Stimulated activated CD4-positive, alpha-beta T cell treated with anti-CD3 and anti-CD28 coated beads, Interleukin-15, amount 100 ng/mL, for 1 hour (primary cell): ENCODE measurements at places on chromosomes 13 and 19.
A peak's percentile ranks its signal among the peaks of the same experiment; 100 is the strongest.

GRCh38 chr19:27654266-27654990 is 1558.5 kb downstream of the UQCRFS1 start:
- DNase-seq, result no peak

GRCh38 chr19:2227415-2228156 is 8.5 kb downstream of the PLEKHJ1 start:
- DNase-seq, result no peak

DNA sequence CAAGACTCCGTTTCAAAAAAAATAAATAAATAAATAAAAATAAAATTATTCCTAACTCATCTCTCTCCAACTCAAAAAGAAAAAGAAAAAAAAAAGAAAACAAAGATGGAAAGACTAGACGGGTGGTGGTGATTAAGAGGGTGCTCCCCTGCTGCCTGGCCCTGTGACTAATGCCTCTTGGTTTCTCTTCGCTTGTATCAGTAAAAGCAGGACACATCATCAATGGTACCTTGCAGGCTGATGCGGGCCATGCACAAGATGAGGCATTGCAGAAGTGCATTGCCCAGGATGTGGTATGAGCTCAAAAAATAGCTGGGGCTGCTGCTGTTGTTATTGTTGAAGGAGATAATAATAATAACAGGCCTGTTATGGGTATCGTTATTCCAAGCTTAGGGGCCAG is 14.6 kb downstream of the ACER1 start:
- DNase-seq, result no peak

GRCh38 chr13:41788552-41788951 is 172.4 kb downstream of the VWA8 start:
- DNase-seq, result no peak

DNA sequence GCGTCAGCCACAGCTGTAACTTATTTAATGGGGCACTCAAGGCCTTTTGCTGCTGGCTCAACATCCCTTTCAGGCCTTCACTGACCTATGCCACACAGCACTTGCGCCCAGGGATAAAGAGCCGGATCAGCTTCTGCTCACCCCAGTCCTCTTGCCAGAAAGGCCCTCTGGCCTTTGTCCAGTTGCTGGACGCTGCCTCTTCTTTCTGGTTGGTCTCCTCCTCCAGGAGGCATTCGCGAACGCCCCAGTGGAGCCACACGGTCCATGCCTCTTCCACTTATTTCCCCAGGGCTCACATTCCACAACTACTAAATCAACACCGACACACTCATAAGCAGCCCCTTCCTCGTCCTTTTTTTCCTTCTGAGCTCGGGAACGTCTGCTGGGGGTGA is 3.7 kb upstream of the ZNF329 start:
- DNase-seq, result no peak

DNA sequence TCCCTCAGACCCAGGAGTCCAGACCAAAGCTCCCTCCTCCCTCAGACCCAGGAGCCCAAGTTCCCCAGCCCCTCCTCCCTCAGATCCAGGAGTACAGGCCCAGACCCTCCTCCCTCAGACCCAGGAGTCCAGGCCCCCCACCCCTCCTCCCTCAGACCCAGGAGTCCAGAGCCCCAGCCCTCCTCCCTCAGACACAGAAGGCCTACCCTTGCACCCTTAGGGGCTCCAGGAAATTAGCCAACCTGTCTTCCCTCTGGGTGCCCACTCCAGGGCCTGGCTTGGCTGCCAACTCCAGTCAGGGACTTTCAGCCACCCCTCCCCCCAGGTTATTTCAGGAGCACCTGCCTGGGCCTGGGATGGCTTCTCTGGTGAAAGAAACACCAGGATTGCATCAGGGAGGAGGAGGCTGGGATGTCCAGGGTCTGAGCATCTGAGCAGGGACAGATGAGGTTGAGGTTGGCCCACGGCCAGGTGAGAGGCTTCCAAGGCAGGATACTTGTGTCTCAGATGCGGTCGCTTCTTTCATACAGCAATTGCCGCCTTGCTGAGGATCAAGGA is at the start of gene FGF21:
Gene FGF21 (plus strand): TSS at position 441 of the 558 bp plus-strand sequence. CDS start 713 bp downstream, outside the sequence.
- no peak for DNase-seq

GRCh38 chr13:97011446-97012131 is 17.3 kb upstream of the OXGR1 start:
- DNase-seq, result no peak

DNA sequence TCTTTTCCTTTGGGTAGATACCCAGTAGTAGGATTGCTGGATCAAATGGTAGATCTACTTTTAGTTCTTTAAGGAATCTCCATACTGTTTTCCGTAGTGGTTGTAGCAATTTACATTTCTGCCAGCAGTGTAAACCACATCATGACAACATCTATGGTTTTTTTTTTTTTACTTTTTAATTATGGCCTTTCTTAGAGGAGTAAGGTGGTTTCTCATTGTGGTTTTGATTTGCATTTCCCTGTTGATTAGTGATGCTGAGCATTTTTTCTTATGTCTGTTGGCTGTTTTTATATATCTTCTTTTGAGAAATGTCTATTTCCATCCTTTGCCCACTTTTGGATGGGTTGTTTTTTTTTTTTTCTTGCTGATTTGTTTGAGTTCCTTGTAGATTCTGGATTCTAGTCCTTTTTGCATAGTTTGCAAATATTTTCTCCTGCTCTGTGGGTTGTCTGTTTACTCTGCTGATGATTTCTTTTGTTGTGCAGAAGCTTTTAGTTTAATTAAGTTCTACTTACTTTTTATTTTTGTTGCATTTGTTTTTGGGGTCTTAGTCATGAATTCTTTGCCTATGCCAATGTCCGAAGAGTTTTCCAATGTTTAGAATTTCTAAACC is 38.8 kb downstream of the TDRD3 start:
- DNase-seq, result no peak

DNA sequence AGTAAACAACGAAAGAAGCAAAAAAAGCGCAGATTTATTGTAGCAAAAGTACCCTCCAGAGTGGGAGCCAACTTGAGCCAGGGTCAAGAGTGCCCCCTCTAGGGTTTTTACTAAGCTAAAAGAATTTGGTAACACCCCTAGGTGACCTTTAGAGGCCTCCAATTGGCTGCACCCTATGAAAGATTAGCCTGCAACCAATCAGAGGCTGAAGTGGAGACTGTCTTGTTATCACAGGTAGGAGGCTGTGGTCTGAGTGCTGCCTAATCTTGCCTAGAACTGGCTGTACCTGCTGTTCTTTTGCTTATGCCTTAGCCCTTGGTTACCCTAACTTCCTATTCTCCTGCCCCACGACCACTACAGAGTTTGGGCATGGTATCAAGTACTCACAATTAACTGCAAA is 38.3 kb downstream of the ANKRD10 start:
- no peak for DNase-seq

DNA sequence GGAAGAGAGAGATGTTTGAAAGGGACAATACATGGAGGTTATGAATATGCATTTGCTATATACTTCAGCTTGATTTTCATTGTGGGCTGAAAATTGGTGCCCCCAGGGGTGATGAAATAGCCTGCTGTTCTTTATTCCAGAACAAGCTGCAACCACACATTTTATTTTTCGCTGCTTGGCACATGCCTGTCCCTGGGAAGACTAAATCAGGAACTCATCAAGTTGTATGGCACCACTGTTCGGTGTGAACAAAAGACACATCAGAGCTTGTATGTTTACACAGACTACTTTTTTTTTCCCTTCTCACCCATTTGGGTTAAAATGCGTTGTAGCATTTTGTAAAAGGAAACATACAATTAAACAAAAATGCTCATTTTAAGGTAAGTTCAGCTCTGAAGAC is 230.7 kb downstream of the NALCN start:
- DNase-seq, result no peak

DNA sequence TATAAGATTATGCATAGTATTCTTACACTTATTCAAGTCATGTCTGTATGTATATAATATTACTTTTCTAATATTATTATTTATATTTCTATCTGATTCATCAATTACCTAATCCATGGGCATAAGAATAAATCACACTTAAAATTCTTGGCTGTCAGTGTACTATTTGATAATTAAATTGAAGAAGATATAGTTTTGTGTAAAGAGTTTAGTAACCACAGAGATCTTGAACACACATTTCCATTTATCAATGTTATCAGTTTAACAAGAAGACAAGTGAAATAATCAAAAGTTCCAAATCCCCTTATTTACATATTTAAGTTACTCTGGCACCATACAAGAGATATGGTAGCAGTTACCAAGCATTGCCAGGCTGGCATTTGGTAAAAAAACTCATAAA is 244.5 kb downstream of the OXGR1 start:
- DNase-seq, result no peak

- DNase-seq, result no peak
These were observed 134.0 kb downstream of the COG6 start for GRCh38 chr13:39789451-39789850.

DNA sequence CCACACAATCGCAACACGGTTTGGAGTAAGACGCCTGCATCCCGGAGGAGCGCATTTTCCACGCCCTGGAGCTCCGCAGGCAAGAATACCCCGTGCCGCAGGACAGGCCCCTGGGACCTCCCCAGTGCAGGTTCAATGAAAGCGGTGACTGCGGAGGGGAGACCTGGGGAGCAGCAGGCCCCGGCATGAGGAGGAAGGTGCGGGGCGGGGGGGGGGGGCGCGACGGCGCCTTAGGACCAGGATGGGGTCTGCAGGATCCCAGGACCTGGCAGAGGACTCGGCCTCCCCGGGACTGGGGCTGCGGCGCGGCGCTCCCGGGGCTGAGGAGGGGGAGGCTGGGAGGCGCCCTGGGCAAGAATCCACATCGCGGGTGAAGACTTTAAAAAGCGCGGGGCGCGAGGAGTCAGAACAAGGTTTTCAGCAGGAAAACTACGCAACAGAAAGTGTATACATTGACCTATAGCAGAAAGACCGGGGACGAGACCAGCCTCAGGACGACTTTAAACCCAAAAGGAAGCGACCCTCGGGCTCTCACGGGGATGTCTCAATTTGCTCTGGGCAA is 432 bp downstream of the ZNF611 start:
- DNase-seq, result no peak

- peak; percentile 39 for DNase-seq
These were observed 73.9 kb upstream of the GPR183 start for GRCh38 chr13:99380921-99381645.

GRCh38 chr19:47330466-47330869 is 1.5 kb upstream of the C5AR2 start:
- no peak for DNase-seq

DNA sequence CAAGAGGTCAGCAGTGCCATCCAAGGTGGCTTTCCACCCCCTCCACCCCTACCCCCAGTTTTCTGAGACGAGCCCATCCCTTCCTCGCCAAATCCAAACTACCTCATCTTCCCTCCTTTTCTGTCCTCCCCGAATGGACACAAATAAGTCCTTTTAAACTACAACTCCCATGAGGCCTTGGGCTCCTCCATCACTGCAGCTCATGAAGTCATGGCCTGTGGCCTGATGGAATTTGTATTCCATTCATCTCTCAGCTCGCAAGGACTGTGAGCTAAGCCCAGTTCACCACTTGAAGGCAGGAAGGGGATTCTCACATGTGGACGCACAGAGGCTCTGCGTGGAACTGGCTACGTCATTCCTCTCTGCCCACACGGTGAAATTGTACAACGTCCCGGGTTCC is 12.5 kb downstream of the PTPRH start:
- no peak for DNase-seq

DNA sequence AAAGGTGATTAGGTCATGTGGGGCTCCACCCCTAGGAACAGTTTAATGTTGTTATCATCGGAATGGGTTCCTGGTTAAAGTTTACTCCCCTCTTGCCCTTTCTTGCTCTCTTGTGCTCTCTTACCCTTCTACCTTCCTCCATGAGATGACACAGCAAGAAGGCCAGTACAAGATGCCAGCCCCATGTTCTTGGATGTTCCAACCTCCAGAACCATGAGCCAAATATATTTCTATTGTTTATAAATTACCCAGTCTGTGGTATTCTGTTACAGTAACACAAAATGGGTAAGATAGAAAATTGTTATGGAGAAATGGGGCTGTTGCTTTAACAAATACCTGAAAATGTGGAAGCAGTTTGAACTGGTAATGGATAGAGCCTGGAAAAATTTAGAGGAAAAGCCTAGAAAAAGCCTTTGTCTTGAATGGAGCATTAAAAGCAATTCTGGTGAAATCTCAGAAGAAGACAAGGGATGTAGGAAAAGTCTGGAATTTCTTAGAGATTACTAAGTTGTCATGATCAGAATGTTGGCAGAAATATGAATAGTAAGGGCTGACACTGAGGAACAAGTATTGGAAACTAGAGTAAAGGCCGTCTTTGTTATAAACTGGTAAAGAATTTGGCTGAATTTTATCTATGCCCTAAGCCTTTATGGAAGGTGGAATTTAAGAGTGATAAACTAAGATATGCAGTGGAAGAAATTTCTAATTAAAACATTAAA is 53.5 kb upstream of the TSC22D1 start:
- DNase-seq, result no peak

DNA sequence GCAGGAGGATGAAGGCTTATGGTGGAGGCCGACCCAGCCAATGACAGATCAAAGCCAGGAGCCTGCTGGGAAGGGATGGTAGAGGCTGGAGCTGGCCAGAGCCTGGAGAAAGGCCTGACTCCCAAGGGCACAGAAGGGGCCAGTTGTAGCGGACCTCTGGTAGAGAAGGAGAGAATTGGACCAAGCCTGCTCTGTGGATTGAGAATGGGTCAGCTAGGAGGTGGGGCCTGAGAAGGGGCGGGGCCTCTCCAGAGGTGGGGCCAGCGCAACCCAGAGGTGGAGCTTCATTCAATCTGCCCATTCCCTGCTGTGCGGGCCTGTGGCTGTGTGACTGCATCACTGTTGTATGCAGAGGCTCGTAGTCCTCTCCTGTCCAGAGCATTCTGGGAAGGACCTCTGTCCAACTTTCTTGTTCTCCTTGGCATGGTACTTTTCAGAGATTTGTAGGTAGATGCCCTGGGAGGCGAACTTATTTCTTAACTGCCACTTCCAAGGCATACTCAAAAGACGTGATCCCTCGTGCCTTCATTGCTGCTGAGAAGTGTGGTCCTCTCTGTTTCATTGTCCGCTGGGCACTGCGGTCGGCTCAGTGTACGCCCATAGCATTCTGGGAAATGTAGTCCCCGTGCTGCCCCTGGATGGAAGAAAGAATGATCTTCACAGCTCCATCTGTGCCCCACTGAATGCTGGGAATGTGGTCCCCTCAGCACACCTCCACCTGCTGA is 6.7 kb downstream of the GRIN2D start:
- DNase-seq, result peak; percentile 22

DNA sequence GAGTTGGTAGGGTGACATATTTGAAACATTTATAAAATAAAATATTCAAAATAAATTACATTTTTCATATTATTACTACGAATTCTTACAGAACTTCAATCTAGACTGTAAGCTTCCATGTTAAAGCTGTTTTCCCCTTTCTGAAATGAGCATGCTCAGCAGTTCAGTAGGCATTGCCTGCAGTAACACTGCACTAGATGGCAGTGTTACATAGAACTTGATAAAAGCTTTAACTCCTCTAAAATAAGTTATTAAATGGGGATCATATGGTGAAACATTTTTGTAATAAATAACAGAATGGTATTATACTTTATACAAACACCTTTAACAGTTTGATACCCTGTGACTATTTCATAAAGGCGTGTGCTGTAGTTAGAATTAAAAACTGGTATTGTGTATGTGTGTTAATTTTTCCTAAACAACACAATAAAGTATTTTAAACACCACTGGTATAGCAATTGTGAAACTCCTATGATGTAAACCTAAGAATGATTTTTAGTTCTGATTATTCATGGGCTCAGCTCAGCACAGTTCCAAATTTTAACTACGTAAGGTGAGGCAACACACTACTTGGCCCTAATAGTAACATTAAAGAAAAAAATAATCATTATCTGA is 11.6 kb upstream of the GPR18 start:
- DNase-seq, result no peak
